ENCODE measurements at places on chromosomes 2 and 18. TPM values are rescaled to one million over a fixed set of nuclear protein-coding genes. Genes with fewer than 3 reads are reported as not detected.

- no peak for DNase-seq
Observed at GRCh38 chr2:233049194-233049761, 10.9 kb upstream of the INPP5D start.

UCN gene
- total RNA-seq, result 3.1 TPM

DNA sequence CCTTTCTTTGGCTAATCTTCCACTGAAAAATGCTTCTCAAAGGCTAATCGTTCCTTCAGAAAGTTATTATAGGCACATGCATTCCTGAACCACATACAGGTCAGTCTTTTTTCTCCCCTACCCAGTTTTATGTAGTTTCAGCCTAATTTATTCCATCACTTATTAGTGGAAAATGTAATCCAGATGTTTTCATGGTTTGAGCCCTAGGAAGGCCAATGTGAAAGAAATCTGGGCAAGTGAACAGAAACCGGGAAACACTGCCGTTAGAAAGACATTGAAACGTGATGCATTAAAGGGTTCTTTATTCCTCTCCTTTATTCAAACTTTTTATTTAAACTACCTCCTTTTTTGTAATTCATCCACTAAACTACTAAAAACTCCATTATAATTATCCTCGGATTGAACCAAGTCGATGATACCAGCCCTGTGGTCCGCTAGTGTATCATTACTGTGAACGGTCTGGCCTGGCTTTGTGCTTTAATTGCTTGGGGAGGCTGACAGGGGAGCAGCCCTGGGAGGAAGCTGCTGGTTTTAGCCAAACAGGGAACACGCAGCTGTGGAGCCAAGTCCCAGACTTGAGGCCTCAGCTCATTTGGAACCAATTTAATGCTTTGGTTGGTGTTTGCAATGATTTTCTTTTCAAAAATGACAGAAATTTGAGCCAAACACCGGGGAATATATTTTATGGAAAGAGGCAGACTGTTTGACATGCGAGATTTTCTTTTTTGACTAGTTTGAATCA lies 149.2 kb downstream of the ARHGAP28 start:
- DNase-seq, result no peak

AGXT gene
- total RNA-seq, result not detected

SOWAHC gene
- 16.8 TPM for total RNA-seq

DNA sequence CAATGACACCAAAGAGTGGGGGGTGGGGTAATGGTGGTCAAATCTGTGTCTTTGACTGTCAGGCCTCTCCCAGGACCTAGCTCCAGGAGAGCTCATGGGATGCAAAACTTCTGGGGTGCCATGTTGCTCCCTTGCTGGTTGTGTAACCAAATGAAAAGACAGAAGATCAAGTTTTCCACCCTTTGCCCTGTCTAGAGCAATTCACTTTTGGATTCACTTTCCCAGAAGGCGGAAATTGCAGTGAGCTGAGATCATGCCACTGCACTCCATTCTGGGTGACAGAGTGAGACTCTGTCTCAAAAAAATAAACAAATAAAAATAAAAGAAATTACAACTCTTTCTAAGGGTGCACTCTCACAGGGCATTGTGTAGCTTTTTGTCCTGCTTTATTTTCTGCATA lies 34.9 kb upstream of the PLA2R1 start:
- DNase-seq, result no peak

DNA sequence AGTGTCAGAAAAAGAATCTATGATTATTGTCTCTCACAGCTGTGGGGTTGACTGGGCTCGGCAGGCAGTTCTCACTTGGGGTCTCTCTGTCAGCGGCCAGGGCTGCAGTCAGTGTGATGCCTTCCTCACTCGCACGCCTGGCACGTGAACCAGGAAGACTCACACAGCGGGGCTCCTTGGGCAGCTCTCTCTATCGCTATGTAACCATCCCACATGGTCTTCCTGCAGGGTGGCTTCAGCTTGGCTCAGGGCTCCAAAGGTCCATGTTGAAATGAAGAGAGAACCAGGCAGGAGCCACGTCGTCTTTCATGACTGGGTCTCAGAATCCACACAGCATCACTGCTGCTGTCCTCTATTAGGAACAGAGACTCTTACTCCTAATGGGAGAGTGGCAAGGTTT lies 30.6 kb upstream of the SLC1A4 start:
- no peak for DNase-seq

DNA sequence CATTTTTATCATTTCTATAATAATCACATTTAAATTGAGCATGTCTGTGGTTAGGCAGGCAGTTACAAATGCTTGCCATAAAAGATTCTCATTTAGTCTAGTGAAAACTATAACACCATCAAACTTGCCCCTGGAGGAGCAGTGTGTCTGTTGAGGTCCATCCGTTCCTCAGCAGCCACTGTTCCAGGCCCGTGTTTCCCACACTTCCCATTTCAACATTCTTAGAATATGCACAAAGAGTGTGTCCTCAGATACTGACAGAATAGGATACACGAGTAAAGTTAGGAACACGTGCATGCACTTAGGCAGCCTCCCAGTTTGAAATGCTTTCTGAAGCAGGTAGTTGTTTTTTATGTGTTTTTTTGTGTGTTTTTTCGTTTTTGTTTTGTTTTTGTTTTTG lies 39.9 kb downstream of the NCK2 start:
- no peak for DNase-seq

ANKRD53 gene
- total RNA-seq, result 4.9 TPM

GRCh38 chr18:7545734-7546133 lies 21.4 kb upstream of the PTPRM start:
- DNase-seq, result no peak

GRCh38 chr2:37449761-37450296 lies 105.4 kb downstream of the QPCT start:
- no peak for DNase-seq

RIT2 gene
- not detected for total RNA-seq

- no peak for DNase-seq
Observed at GRCh38 chr18:63265326-63265725, 54.2 kb downstream of the BCL2 start.

SLC14A1 gene
- not detected for total RNA-seq

OXER1 gene
- 7.5 TPM for total RNA-seq

EPHA4 gene
- 20.6 TPM for total RNA-seq

DIPK1C gene
- not detected for total RNA-seq

- DNase-seq, result no peak
Observed at GRCh38 chr2:83291083-83291482, 1168.0 kb downstream of the SUCLG1 start.

DNA sequence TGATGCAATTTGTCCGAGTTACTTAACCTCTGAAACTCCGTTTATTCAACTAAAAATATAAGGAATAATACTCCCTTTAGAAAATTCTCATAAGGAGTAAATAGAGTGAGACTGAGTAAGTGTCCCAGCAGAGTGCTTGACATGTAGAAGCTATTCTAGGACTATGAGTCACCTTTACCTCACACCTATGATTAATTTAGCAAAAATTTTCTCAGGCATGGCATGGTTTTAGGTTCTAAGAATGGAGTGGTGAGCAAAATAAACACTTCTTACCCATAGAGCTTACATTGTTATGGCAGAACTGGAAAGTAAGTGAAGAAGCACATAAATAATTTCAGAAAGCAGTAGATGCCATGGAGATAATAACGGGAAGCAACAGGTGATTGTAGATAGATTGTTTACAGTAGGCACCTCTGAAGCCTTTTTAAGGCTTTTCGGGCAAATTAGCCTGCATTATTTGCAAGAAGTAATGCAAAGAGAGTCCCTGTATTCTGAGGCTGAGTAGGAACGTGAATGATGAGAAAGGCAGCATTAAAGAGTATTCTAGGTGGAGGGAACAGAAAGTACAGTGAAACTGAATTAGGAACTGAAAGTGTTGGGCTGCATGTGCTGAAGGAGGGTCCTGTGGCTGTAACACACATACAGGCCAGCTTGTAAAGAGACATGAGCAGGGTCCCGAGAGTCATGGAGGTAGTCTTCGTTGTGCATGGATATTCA lies 209.2 kb downstream of the ZNF407 start:
- DNase-seq, result no peak

- DNase-seq, result no peak
Observed at GRCh38 chr2:178506524-178506923, 26.3 kb downstream of the PLEKHA3 start.

GRCh38 chr2:222239091-222239490 lies 59.7 kb downstream of the PAX3 start:
- no peak for DNase-seq

DNA sequence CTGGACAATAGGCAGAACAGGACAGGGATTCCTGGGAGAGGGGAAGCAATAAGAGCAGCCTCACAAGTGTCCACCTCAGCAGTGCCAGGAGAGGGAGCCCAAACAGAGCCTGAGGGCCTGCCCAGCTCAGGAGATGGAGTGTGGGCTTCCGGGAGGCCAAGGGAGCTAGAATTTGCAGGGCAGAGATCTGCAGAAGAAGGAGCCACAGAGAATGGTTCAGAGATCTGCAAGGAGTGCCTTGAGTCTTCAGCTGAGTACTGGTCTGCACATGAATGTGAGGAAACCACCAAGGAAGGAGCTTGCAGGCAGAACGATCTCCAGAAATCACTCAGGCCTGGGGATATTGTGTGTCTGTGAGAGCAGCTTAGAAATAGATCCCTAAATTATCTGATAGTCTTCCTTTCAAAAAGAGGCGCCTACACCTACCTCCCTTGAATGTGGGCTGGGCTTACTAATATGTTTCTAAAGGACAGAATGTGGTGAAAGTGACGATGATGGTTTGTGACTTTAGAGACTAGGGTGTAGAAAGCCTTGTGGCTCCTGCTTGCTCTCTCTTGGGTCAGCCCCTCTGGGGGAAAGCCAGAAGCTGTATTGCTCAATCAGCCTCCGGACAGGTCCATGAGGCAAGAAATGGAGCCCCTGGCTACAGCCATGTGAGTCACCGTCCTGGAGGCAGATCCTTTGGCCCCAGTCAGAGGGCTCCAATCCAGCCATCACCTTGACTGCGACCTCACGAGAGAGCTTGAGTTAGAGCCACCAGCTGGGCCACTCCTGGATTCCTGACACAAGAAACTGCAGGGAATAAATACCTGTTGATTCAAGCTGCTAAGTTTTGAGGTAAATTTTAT lies 7.6 kb upstream of the LPIN1 start:
- no peak for DNase-seq

DNA sequence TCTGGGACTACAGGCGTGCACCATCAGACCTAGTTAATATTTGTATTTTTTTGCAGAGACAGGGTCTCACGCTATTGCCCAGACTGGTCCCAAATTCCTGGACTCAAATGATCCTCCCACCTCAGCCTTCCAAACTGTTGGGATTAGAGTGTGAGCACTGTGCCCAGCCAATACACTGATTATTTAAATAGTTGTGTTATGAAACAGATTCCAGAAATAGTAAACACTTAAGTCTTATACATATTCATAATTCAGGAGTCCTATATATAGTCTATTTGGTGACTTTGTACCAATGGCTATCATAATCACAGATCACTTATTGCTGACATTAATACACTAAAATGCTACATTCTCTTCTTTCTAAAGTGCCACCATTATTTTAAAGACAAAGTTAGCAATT lies 12.8 kb downstream of the NFU1 start:
- no peak for DNase-seq

MRO gene
- total RNA-seq, result 0.40 TPM

GRCh38 chr2:33437297-33437696 lies 39.2 kb upstream of the RASGRP3 start:
- no peak for DNase-seq

- no peak for DNase-seq
Observed at GRCh38 chr2:167140330-167140729, 252.1 kb downstream of the XIRP2 start.

DNA sequence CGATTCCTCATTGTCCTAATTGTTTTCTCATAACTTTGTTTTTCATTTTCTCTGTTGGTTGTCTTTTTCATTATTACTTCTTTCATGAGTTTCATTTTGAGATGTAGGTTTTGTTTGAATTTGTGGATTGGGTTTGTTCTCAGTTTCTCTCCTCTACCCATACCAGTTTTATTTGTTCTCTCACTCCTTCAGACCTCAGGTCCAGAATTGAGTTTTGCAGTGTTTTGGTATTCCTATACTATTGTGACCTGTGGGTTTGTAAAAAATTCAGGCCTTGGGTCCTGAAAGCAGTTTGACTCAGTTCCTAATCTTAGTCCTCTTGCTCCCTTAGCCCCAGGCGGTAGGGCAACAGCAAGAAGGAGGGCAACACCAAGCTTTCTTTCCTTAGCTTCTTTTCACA lies 28.3 kb upstream of the UBE2E3 start:
- no peak for DNase-seq

SFXN5 gene
- 18.8 TPM for total RNA-seq

DNA sequence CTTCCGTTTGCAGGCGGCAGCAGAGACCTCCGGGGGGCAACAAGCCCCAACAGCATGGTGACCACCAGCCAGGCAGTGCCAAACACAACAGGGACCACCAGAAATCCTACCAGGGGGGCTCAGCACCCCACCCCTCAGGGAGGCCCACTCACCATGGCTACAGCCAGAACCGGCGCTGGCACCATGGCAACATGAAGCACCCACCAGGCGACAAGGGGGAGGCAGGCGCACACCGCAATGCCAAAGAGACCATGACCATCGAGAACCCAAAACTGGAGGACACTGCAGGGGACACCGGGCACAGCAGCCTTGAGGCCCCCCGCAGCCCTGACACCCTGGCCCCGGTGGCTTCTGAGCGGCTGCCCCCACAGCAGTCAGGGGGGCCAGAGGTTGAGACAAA lies 192.9 kb downstream of the SMAD7 start:
- DNase-seq, result no peak

GRCh38 chr2:100650151-100650550 lies 87.4 kb downstream of the PDCL3 start:
- DNase-seq, result no peak

- DNase-seq, result no peak
Observed at GRCh38 chr2:36271266-36271665, 84.3 kb upstream of the CRIM1 start.

CASP10 gene
- 2.8 TPM for total RNA-seq

GRCh38 chr18:78521136-78521535 lies 458.5 kb upstream of the SALL3 start:
- no peak for DNase-seq

DNA sequence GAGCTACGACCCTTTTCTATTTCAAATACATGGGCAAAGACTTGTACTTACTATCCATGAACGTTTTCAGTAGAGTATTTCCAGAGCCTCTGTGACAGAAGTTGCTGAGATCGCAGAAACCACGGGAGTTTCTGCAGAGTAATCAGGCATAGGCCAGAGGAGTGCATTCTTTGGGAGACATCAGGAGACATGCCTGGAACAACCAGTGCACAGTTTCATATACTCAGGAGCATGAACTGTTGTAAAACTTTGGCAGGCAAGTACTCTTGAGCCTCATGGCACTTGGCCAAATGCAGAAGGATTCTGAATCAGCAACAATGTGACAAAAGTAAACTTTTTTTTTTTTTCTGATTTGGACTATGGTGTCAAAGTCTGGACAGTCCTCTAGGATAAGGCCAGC lies 307.1 kb downstream of the GRB14 start:
- no peak for DNase-seq

GRCh38 chr2:83051538-83052170 lies 1407.4 kb downstream of the SUCLG1 start:
- no peak for DNase-seq
